RPMI7951 (cell line): ENCODE measurements at places on chromosomes 3 and 15. TPM values are rescaled to one million over a fixed set of nuclear protein-coding genes. Genes with fewer than 3 reads are reported as not detected.

DNA sequence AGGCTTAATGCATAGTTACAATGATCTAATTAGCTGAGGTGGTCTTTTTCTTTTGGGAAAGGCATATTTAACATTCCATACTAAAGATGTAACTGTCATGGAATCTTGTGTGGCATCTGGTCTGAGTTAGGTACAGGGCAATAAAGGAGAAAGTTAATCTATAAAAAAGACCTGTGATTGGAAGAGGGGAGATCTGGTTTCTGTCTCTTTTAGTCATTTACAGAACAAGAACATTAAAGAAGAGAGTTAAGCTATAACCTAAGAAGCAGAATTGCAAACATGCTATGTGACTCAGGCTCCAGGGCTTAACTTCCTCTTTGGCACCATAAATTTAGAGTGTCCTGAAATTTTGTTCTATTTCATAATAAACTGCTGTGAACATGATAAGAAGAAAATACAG is 47.2 kb upstream of the MME start:
- peak; percentile 51 for DNase-seq

GRCh38 chr15:65767895-65768294 is 24.2 kb downstream of the DENND4A start:
- DNase-seq: no peak

- DNase-seq: no peak
These were observed 7.8 kb upstream of the LPCAT4 start for GRCh38 chr15:34374816-34375215.

GRCh38 chr15:42315521-42315920 is 42.3 kb upstream of the TMEM87A start:
- no peak for DNase-seq

DNA sequence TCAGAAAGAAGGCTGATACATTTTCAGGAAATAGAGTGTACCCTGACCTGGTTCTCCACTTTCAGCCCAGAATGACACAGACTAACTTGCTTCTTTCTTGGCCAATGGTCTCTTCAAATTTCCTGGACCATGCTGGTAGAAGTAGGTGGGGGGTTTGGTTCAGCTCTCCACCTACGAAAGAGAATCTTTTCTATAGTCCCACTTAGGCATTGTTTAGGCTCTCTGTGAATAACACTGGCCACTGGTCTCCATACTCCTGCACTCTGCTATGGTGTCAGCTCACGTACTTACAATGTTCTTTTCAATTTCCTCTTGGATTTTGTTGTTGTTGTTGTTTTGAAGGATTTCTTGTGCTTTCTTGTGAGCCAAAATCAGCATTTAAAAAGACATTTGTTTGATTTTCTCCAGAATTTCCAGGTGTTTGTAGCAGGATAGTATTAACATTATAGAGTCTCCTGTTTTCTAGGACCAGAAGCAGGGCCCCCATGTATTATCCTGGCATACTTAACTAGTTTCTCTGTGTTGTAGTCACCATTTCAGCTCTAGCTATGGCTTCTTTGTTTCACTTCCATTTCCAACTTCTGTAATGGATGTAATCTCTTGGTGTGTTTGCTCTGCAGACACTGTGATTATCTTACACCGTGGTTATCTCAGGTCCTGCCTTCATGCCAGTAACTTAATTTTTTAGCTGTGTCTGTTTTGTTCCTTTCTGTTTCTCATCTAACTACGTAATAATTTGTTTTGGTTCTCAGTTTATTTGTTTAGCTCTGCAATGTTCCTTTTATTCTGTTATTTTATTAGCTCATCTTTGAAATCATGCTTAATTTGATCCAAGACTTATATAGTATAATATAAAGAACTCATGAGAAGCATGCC is 61.4 kb downstream of the CHRNA7 start:
- no peak for DNase-seq

DNA sequence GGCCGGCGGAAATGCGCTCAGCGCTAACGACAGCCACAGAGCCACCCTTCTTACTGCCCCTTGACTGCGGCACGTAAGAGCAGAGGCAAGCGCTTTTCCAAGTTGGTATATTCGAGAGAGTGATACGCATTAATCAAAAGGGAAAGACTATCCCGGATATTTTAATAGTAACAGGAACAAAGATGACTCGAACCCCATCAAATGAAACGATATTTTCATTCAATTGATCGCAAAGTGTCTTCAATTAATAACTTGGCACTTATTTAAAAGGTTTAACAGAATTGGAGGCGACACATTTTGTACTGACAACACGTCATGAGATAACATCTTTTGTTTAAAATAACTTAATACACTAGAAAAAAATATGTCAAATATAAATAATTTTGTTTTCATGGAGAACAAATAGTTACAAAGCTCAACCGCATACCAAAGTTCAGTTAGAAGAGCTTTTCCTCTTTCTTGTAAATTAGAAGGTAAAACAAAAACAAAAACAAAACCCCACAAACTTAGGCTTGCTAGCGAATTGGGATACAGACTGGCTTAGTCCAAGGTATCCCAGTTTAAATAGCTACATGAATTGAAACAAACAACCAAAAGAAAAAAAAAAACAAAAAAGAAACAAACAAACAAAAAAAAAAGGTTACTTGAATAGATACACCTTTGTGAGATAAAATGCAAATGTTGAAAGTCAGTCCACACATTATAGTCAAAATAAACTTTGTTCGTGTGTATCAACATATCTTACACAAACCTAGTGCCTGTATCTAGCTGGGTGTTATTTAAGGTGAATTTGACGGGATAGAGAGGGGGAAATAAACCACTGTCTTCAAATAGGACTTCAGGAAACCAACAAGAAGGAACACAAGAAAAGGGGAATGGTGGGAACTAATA is 10.2 kb downstream of the SHOX2 start:
- DNase-seq: no peak

GRCh38 chr15:79451361-79451999 is 19.3 kb downstream of the MINAR1 start:
- no peak for DNase-seq

DNA sequence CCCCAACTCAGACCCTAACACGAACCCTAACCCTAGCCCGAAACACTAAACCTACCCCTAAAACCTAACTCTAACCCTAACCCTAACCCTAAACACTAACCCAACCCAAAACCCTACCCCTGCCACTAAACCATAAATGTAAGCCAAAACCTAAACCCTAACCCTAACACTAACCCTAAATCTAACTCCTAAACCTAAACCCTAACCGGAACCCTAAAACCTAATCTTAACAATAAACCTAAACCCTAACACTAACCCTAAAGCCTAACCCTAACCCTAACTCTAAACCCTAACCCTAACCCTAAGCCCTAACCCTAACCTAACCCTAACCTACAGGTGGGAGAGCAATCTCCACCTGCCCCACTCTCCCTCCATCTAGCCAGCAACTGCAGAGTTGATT is 152.3 kb downstream of the OR4M2 start:
- DNase-seq: no peak

GRCh38 chr3:95210878-95211277 is 1148.0 kb downstream of the NSUN3 start:
- DNase-seq: no peak

GRCh38 chr3:22585504-22585903 is 617.6 kb upstream of the UBE2E2 start:
- DNase-seq: peak; percentile 58

DNA sequence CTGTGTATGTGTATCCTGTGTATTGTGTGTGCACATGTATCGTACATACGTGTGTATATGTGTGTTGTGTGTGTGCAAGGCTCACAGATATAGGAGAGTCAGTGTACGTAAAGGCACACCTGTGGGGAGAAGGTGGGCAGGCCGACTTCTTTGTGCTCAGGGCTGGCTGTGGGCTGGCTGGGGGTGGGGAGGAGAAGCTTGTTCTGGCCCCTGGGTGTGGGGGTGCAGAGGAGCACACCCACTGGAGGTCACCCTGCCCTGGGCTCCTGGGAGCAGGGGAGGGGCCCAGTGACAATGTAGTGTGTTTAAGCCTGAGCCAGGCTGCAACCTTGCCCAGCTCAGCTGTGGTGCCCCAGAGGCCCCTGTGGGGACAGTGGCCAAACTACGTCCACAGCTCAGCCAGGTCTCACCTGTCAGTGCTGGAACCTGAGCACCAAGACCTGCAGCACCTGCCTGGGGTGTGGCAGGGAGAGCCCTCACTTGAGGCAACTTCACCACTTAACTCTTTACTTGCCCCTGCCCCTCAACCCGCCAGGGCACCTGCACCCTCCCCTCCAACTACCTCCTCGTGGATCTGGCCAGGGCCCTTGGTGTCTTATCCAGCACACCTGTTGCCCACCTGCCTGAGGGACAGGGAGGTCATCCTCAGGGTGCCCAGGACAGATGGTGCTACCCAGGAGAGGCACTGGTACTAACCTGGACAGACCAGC is 2.6 kb upstream of the HHATL start:
- no peak for DNase-seq

DNA sequence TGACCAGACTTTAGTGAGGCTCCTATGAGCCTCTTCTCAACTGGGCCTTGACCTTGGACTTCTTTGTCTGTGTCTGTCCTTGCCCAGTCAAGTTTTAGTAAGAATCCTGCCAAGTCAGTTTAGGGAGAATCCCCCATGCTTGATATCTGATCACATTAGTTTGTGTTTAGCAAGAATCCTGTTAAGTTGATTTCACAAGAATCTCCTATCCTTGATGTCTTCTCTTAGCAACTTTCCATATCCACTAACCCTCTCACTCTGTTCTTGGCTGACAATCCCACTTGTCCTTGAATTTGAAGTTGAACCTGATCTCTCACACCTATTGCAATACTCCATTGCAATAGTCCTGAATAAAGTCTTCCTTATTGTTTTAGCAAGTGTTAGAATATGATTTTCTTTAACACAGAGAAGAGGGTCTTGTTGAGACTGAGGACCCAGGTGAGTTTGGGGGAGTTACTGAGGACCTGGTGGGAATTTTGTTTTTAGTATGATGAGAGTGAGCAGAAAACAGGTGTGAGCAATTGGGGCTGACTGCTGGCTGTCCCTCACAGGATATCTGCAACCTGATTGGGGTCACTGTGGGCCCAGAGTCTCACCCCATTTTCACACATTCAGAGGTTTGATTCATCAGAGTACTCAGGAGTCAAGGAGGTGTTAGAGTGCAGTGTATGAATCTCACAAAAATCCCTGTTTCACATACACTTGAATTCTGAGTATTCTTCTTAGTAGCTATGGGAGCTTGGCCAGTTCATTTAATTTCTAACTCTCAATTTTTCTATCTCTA is 39.9 kb upstream of the TNFAIP8L3 start:
- DNase-seq: no peak

GRCh38 chr3:148528024-148528423 is 169.7 kb upstream of the AGTR1 start:
- DNase-seq: no peak

DNA sequence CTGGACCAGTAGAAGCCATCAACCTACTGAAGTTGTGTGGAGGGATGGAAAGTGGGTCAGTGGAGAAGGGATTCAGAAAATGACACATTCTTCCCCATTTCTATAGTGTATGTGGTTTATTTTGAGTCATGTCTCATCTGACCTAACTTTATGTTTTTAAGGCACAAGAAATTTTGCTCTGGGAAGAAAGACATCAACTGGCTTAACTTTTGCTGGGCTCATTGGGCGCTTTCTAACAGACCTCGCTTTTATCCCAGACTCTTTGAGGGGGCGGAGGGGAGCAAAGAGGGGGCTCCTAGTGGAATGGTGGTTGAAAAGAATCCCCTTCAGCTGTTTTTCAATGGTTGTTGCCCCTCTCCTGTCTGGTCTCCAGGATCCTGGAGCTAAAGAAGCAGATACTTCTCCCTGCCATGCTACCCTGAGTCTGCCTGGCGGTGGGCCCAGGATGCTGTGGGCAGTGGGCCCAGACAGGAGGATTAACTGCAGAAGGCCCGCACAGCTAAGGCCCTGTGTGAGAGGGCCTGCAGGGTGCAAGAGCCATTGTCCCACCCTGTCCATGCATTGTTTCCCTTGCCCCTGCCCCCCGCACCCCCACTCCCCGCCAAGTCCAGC is 14.5 kb downstream of the CSRNP1 start:
- DNase-seq: no peak

DNA sequence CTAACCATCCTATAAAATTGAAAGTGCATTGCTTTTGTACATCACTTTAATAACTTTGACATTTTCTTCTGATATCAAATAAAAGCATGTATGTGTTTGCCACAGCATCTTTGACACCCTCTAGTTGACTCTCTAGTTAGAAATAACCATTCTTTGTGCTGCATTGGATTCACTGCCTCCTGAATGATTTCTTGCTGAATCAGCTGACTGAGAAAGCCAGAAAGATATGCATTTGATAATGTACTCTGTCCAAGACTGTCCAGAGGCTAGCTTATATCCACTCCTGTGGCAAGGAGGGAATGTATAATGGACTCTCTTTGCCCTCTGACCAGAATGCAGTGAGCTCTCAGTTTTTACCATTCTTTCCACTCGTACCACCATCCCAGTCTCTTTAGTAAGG is 6.2 kb downstream of the RAB11A start:
- DNase-seq: no peak

DNA sequence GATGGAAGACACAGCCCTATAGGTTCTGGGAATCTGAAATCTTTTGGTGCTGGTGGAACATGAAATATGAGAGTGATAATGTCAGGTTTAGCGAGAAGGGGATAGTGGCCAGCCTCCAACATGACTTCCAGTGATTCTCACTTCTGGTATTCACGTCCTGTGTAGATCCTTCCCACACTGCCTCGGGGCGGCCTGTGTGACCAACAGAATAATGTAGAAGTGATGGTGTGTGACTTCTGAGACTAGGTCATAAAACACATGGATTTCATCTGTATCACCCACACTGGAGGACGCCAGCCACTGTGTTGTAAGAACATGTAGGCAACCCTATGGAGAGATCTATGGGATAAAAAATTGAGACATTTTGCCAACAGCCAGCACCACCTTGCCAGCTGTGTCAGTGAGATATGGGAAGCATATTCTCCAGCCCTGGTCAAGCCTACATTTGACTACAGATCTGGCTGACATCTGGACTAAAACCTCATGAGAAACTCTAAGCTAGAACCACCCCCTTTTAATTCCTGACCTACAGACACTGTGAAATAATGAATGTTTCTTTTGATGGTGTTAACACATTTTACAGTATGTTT is 25.5 kb upstream of the NUDT16 start:
- DNase-seq: peak; percentile 85

DNA sequence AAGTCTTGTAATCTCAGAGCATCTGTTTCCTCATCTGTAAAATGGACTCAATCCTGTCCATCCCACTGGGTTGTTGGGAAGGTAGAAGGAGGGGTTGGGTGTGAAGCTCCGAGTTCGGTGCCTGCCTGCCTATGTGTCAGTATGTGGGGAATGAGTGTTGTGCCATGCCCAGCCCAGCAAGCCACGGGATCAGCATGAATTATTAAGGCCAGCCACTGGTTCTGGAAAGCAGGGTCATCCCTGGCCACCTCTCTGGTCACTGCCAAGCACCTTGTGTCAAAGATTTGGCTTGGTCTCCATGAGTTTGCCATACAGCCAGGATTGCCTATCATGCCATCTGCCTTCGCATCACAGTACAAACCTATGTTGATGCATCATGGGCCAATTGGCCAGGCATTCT is 11.5 kb downstream of the TM6SF1 start:
- DNase-seq: no peak

- no peak for DNase-seq
These were observed 31.8 kb upstream of the KLHL6 start for GRCh38 chr3:183587336-183587735.

GRCh38 chr3:149792452-149793270 is at the start of gene ANKUB1:
Gene ANKUB1 (minus strand): TSS chr3:149792554. CDS start chr3:149792366, 188 bp downstream.
- DNase-seq: no peak

- no peak for DNase-seq
These were observed 36.4 kb upstream of the PRR23E start for GRCh38 chr3:127156338-127157050.

GRCh38 chr15:32106401-32107381 is 76.4 kb downstream of the CHRNA7 start:
- DNase-seq: no peak

The POPDC2 gene
- not detected in 2 replicates for total RNA-seq

The NDUFB4 gene
- total RNA-seq: 323 and 341 TPM in 2 replicates

The CYP8B1 gene
- total RNA-seq: not detected in 2 replicates

The CD200R1 gene
- total RNA-seq: 0.48 TPM in 1 of 2 replicates, not detected in the other

The SLC28A2 gene
- total RNA-seq: not detected in 2 replicates
